HS-5 (cell line): ENCODE measurements at places on chromosomes 12 and 14.

DNA sequence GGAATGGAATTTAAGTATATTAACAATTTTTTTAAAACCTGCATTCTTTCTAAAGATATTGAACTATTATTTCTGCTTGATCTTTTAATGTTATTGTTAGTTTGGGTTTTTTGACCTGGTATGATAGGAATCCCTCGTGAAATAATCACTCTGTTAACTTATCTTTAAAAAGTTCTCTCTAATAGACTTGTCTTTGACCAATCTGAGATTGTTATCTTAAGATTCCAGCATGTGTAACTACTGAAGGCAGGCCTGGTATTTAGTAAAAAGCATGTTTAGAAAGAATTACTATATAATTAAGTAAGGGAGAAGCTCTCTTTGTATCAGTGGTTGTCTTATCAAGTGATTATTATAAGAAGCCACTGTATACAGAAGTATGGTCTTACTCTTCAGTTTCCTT lies 4.8 kb downstream of the TMTC2 start:
- DNase-seq: no peak

GRCh38 chr12:15731940-15732339 lies 57.2 kb downstream of the EPS8 start:
- DNase-seq: no peak

DNA sequence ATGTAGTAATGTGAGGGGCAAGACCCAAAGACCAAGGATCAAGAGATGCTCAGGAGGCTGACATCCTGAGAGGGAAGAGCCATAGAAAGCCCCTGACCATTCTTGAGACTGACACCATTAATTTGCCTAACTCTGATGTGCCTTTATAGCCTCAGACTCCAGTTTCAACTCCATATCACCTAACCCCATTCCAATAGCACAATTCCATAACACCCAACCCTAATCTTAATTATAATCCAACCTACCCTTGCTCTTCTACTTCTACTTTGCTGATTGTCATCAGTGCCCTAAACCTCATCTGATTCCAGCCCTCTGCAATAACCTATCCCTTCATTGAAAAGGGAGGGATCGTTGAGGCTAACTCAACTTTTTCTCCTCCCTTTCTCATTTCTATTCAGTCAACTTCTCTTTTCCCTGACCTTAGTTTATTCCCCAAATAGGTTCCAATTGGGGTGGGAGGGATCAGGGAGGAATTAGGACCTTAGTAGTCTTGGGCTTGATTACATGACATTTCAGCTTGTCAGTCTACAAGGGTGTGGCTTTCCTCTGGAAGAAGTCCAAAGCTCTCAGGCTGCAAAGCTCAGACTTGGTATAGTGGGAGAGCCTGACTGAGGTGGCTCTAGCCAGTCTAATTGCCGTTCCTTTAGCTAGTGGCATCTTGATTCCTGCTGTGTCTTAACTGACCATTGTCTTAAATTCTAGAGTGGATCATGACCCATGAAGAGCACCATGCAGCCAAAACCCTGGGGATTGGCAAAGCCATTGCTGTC lies 3.1 kb downstream of the PFKM start:
- no peak for DNase-seq

DNA sequence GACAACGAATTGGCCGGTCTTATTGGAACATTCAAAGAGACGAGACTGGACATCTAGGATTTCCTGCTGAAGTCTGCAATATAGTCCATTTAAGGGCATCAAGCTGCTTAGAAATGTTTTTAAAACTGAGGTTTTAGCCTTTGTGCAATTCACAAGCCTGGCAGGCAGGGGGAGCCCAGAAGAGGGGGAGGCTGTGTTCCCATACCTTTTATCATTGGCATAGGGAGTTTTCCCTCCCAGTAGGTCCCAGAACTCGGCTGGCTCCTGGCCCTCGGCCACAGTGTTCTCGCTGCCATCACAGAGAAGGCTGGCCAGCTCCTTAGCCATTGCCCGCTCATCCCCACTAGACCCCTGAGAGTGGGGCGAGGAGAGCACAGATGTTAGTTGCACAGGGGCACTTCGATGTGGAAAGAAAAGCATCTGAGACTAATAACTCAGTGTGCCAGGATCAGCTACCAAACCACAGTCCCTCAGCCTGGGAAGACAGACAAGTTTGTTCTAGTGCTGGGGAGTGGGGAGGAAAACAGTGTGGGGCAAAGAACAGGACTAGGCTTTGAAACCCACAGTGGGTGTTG lies 15.1 kb downstream of the AVIL start:
- no peak for DNase-seq

- DNase-seq: no peak
Observed at GRCh38 chr14:65180725-65181025, 78.4 kb upstream of the MAX start.

DNA sequence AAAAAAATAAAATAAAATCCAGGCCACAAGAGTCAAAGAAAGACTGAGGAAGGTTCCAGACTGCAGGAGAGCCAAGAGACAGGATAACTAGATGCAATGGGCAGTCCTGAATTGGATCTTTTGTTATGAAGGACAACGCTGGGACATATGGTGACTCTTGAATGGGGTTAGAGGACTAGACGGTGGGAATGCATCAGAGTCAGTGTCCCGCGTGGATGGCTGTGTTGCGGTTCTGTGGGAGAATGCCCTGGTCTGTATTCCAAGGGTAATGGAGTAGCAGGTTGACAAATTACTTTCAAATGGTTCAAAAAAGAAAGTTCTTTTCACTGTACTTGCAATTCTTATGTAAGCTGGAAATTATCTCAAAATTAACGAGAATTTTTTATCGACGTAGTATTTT lies 20.1 kb downstream of the SSH1 start:
- no peak for DNase-seq

- no peak for DNase-seq
Observed at GRCh38 chr14:61911574-61911973, 149.4 kb downstream of the SNAPC1 start.

DNA sequence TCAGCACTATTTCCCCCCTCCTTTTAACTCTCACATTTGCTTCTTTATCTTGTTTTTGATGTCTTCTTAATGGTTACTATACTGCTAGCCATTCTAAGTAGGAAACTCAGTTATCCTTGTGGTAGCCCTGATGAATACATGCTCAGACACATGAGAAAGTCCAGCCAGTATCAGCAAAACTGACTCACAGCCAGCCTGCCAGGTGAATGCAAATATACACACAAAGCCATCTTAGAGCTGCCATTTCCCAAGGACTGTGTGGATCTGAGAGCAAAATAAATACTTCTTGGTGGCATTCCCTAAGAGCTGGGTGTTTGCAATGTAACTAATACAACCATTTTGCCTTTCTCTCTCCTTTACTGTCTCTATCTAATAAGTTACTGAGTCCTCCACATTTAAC lies 455.2 kb downstream of the CCER1 start:
- DNase-seq: no peak

GRCh38 chr14:92153581-92153980 lies 31.8 kb downstream of the CPSF2 start:
- DNase-seq: no peak

DNA sequence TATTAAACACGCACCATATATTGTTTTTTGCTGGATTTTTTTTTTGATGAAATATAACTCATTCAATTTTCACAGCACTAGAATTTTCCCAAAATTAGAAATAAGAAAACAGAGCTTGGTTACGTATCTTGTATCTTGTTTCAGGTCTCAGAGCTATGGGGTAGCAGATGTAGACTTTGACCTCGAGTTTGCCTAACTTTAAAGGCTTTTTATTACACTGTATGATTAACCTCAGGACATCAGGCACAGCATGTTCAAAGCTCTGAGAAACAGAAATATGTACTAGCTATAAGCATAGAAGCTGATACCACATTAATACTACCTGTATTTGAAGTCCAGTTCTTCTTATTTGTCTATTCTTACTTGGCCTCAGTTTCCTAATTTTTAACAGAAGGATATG lies 171.9 kb upstream of the KITLG start:
- DNase-seq: no peak
